ENCODE measurements at places on chromosomes 1 and 21.

- no peak for DNase-seq
These were observed 4.6 kb downstream of the DR1 start for GRCh38 chr1:93350322-93350721.

GRCh38 chr1:235946571-235946981, 79.9 kb upstream of the LYST start:
- no peak for DNase-seq

DNA sequence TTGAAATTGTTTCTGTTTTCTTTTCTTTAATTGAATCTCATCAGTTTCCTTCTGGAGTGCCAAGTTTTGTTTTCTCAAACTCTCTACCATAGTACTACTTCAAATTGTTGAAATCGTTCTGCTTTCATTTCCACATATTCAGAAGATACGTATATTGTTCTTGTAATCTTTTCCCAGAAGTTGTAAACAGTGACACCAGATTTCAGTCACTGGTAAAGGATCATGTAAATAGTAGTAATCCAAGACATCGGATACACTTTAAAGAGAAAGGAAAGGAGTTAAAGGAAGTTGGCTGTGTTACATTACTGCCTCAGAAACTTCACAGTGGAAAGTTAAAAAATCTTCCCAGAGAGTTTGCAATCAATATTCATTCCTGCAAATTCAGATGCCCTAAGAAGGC, 67.5 kb downstream of the RGL1 start:
- no peak for DNase-seq

DNA sequence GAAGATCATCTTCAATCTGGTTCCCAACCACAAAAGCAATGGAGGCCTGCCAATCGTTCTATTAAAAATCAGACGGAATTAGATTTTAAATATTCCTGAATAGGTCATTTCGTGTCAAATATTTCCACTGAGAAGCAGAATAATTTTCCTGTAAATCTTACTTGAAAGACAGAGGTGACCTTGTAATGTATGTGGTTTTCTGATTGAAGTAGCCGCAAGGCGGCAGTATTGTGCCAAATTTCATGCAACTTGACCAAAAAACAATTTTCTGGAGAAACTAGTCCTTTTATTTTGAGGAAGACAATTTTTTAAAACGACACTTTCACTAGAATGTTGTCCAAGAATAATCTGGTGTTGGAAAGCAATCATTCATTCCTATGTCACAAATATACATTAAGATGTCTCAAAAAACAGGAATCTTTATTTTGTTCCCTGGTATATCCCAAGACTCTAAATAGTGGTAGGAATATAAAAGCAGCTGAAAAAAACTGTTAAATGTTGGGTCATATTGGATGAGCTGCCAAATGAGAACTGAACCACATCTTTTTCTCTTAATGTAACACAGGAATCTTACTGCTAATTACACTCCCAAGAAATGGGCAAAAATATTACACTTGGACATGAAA, 33.6 kb downstream of the SPAG17 start:
- peak; percentile 55 for DNase-seq

- no peak for DNase-seq
These were observed 20.1 kb downstream of the TP73 start for GRCh38 chr1:3672231-3672970.

- DNase-seq = no peak
These were observed 42.2 kb upstream of the TRABD2B start for GRCh38 chr1:48039088-48040054.

DNA sequence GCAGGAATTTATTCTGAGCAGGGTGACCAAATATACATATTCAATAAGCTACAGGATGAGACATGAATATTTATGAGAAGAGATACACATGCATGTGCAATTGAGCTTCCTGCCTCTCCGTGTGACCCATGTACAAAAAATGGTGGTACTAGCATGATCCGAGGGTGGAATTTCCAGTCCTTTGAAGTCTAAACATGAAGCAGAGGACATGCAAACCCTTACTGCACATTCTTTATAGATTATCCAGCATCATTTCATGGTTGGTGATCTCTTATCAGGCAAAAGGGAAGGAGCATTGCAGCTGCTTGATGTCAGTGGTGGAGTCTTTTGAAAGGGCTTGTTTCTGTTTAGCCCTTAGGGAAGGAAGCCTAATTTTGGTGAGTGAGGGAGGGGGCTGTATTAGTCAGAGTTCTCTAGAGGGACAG, 448.6 kb downstream of the SETD4 start:
- DNase-seq = no peak

GRCh38 chr1:201023517-201023902, at the start of gene KIF21B:
TSS of gene KIF21B (minus strand) at chr1:201023714. CDS start at chr1:201023383, 331 bp downstream.
- no peak for DNase-seq

DNA sequence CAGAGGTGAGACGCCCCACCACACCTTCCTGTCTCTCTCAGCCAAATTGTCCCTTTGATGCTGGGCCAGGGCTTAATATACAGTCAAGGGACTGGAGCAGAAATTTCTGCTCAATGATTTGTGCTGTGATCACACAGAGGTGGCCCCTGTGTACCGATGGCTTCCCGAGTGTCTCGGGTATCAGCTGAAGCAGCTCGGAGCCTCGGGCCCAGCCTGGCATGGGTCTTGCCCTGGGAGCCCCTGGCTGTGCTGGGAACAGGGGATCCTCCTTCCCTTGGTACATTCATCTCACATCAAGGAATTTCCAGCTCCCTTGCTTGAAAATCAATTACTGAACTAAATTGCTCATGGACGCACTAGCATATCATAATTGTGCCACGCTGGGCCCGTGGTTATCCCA, 148.8 kb upstream of the C1orf174 start:
- DNase-seq = no peak

DNA sequence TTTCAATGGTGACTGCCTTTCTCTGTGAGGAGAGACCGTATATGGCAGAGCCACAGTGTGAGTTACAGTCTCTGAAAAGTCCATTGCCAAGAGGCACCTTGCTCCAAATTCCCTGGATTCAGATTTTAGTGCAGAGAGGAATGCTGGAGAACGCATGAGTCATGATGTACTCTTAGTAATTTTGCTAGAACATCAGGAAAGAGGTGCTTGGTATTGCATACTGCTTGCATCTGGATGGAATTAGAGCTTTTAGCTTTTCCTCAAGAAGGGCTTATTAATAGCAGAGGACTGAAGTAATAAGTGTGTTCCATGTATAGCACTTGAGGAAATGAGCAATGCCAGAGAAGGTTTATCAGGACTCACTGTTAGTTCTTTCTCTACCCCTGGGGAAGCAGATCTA, 40.5 kb upstream of the AKT3 start:
- no peak for DNase-seq

GRCh38 chr1:203682473-203683383, 56.1 kb downstream of the ATP2B4 start:
- peak; percentile 48 for DNase-seq

DNA sequence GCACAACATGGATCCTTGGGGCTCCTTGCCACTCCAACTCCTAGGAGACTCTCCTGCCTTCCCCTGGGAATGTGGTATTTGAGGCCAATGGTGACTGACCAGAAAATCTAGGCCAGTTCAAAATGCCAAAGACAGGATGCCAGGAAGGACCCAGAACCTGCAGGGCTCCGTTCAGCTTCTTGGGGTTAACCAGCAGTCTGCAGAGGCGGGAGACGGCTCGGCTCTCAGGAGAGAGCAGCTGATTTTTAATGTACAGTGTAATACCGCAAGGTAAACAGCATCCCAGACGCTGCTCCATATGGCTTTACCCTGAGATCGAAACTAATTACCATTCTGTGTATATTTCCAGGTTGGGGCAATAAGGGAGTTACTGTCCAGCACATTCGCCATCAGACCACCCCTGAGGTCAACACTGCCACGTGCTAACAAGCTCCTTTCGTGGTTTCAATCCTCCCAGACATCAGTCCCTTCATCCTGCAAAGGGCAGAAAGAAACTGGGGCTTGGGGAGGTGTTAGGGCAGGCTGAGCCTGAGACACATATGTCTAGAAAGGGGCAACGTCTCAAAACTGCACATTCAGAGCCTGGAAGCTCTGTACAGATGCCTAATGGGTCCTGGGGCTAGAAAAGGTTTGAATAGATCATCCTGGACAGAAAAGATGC, 16.7 kb downstream of the ITPKB start:
- no peak for DNase-seq

DNA sequence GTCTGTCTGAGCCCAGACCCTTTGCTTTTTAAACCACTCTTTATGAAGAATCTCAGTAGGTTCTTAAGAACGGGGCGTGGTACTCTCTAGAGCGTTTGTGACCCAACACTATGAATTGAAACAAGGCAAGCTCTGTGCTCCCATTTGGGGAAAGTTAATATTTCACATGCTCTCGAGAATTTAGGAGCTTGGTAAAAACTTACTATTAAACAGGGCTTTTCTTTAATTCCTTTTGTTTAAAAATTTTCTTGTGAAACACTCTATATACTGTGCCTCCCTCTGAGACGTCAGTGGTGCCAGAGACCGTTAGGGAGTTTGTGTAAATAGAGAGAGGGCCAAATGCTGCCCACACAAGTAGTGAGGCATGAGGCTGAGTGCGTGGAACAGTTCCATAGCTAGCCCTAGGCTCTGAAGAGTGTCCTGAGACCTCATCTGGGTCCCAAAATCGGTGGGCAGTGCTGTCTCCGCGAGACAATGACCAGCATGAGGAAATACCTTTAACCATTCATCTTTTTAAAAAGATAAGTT, 144.7 kb downstream of the ROR1 start:
- DNase-seq = no peak

DNA sequence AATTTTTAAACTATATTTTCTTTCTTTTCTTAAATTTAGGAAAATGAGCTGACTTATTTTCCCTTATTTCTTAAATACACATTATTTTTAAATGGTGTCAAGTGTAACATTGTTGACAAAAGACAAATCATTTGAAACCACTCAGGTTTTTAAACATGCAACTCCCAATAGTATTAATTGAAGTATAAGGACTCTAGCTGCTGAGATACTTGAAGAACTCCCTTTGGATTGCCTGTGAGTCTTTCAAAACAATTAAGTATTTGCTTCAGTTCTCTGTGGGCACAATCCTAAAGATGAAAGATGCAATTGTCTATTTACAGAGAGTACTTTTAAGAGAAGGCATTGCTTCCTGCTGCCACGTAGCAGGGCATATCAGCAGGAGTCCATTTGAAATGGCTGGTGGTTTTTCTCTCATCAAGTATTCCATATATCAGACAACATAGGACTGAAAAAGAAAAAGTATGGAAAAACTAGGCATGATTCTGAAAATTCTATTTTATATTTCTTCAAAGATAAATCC, 373.4 kb downstream of the NEGR1 start:
- no peak for DNase-seq

DNA sequence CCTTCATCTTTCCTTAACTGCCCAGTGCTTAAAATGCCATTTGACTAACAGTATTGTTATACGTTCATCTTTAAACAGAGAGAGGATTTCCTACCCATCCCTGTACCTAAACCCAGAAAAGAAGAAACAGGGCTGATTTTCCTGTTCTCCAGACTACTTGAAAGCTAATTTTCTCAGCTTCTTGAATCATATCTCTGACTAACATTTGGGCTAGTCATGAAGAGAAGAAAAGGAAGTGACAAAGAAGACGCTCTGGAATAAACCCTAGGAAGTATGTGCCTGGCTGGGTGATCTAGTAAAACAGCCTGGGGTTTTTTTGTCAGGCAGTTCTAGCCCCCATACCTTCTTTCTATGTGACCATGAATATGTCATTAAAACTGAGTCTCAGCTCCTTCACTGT, 44.8 kb upstream of the SGIP1 start:
- no peak for DNase-seq

- peak; percentile 60 for DNase-seq
These were observed 70.3 kb upstream of the CAMK1G start for GRCh38 chr1:209513226-209513625.

DNA sequence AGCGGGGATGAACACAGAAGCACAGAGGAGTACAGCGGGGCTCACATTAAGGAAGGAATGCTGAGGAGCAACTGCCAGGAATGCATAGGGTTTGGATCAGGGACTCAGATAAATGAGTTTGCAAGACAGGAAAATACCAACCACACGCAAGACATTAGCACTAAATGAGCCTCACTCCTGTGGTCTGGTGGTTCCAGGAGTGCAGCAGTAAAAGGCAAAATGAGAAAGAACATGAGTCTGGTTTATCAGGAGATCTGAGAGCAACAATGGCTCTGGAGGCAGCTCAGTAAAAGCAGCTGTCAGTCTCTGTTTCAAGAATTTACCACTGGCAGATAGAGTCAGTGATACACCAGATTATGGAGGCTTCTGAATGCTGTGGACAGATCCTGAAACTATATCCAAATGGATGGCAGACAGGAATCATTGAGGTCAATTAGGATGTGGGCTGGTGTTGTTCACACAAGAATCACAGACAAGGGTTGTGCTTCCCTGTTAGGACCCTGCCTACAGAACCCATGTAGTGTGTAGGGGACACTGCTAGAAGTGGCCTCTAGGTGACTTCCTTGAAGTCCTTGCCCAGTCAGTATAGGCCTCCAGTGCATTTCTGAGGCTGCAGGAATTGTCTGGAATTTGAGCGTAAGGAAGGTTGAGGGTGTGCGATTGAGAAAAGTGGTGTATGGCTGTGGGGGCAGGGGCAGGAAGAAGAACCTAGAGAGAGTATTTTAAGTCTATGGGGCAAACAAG, 50.3 kb downstream of the CASQ2 start:
- DNase-seq = no peak

DNA sequence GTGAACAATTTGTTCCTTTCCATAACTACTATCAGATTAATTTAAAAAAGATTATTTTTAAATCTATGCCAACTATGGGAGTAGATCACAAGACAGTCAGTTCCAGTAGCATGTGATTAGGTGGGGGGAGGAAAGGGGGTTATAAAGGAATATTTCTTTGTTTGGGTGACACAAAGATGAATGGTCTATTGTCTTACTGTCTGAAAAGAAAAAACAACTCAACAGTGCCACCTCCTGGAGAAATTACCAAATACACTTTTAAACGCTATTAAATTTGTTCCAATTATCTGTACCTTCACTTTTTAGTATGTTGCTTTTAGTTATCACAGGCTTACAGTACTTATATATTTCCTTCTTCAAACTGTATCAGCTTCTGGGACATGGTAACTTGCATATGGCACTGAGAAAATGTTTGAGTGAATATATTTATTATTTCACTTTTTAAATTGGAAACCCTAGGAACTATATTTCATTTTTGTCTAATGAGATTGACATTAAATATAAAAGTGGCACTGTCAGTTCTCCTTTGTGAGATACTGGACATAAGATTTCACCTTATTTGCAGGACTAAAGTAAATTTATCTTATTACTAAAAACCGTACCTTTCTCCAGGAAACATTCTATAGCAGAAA, 1.7 kb upstream of the SORT1 start:
- DNase-seq = no peak

DNA sequence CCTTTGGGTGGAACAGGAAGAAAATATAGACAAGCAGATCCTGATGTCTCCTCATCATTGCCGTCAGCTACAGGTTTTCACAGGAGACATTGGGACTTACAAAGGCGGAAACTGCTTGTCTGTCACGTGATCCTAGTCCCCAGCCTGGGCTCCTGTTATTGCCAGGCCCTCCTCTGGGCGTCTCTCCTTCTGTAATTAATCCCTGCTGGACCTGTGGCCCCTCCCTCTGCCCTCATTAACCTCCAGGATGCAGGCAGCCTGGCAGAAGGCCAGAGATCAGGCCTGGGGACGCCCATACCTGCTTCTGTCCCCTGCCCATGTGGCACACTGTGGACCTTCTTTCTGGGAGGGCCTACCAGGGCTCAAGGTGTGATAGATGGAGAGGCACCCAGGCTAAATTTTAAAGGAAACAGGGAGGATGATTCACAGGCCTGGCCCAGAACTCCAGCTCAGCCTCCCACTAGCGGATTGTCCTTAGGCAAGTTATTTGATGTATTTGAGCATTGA, 2.4 kb downstream of the S100A5 start:
- DNase-seq = peak; percentile 43

All from iPS DF 6.9 (cell line).